Vagina (tissue), 2 donors: ENCODE measurements at places on chromosomes 6 and 20. TPM values are rescaled to one million over a fixed set of nuclear protein-coding genes. Genes with fewer than 3 reads are reported as not detected.

Gene HLA-DRB5
- total RNA-seq = 4.7 TPM

Gene EPPIN
- total RNA-seq = not detected

Gene BMP7
- total RNA-seq = 17.2 TPM

Gene SRMS
- not detected for total RNA-seq

Gene SEC63
- total RNA-seq = 25.3 TPM

DNA sequence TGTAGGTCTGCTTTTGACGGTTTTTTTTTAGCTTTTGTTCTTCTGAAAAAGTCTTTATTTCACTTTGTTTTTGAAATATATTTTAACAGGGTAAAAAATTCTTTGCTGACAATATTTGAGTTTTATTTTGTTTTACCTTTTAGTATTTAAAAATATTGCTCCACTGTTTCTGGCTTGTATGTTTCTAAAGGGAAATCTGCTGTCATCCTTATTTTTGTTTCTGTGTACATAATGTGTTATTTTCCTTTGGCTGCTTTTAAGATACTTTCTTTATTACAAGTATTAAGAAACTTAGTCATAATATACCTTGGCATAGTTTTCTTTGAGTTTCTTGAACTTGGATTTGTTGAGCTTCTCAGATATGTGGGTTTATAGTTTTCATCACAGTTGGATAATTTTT, 88.6 kb upstream of the SPACA1 start:
- no peak for DNase-seq

DNA sequence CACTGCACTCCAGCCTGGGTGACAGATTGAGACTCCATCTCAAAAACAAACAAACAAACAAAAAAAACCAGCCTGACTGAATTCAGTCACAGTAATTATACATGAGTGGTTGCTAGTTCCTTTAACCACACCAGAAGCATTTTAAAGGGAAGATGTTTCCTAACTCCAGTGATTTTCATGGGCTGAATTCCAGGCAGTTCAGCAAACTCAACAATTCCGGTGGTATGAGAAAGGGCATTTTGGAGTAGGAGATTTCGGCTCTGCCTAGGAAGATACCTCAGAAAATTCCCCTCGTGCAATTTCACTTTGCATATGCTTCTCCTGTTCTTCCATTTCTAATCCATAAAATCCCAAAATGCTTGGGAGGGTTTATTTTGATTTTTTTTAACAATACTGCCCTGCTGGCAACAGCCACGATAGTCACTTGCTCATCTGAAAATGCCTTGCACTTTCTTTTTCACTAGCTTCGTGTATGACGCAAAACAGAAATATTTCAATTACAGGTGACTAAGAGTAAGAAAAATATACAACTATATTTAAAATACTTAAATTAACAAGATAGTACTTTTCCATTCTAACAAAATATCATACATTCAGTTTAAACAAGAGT, 48.3 kb upstream of the IPCEF1 start:
- no peak for DNase-seq

- no peak for DNase-seq
Observed at GRCh38 chr20:6855796-6856195, 88.3 kb downstream of the BMP2 start.

- no peak for DNase-seq
Observed at GRCh38 chr6:129592516-129593232, 117.3 kb downstream of the ARHGAP18 start.

DNA sequence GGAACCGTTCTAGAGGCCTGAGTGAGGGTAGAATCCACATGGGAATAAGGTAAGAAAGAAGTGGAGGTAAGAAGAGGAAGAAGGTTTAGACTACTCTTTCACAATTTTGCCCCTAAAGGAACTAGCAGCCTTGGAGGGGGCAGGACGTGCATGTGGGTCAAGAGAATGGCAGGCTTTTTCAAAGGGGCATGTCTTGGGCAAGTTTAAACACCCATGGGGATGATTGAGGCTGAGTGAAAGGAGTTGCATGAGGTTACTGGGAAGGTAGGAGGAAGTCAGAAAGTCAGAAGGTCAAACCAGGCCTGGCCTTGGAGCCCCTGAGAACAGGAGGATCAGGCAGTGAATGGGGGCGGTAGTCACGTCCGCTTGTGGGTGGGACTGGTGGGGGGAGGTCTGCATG, 10.2 kb downstream of the ADA start:
- DNase-seq = no peak
